CD4-positive, alpha-beta memory T cell (primary cell): ENCODE measurements at places on chromosomes 2 and 18.

DNA sequence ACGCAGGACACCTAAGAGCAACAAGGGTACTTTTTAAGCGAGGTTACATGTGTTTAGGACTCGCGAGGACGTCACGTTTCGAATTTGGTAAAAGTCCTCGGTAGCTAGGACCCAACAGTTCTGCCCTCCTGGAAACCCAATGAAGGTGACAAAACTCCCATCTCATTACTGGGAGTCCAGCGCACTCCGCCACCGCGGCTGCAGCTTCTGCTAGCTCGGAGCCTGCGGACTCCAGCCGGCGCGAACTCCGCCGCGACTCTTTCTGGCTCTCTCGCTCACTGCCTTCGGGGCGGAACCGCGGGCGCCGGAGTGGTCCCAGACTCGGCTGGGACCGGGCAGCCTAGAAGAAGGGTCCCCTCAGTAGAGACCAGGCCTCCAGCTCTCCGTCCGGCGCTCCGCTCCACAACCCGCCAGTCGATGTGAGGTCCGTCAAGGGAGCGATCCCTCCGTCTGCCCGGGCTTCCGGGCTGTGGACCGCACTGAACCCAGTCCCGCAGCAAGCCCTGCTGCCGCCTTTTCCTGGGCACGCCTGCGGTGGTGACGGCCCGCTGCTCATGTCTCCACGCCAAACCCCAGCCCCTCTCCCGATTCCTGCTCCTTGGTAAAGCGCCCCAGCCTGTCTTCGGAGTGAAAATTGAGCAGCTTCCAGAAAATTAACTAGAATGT lies 3.0 kb upstream of the OSR1 start:
- DNase-seq, result no peak

DNA sequence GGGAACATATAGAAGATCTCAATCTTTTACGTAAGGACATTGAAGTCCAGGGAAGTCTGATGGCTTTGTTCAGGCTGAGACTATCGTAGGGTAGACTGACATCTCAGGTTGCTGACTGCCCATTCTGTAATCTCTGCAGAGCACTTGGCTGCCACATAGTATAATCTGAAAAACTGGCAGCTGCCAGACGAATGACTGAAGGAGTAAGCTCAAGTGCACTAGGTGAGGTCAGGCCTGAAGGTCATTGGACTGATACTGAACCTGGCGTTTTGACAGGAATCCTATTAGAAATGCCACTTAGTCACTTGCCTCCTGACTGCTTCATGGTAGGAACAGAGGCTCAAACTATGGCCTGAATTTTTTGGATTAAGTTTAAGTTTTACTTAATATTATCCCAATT lies 23.5 kb downstream of the GPD2 start:
- DNase-seq, result no peak

GRCh38 chr18:22674272-22674671 lies 256.6 kb upstream of the CTAGE1 start:
- no peak for DNase-seq

GRCh38 chr2:65831509-65831908 lies 399.1 kb upstream of the SPRED2 start:
- DNase-seq, result no peak
